ENCODE measurements at places on chromosomes 5 and 9. TPM values are rescaled to one million over a fixed set of nuclear protein-coding genes. Genes with fewer than 3 reads are reported as not detected.

DNA sequence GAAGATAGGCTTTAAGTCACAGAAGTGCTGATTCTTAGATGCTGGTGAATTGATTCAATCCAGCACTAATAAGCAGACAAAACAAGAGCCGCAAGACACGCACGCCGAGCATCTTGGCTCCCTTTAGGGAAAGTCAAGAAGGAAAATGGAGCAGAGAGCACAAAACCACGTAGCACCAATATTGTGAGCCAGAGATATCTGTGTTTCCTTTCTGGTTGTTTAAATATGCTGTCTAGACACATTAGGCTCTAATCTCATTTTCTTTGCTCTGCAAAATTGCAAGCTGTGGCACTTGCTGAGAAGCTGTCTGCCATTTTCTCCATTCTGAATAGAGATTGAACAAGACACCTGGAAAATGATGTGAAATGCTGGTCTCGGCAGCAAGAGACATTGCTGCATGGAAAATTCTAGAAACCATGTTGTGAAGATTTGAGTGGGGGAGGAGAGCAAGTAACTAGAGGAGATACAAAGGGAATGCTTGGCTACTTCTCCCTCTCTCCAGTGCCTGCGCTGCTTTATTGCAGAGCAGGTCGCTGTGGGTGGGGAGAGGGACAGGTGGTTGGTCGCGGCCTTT is 336.3 kb downstream of the MED10 start:
- no peak for DNase-seq

DDX4 gene
- not detected for total RNA-seq

GRCh38 chr5:150639751-150640150 is 709 bp upstream of the SYNPO start:
- no peak for DNase-seq

PRDM9 gene
- not detected for total RNA-seq

- DNase-seq = peak; percentile 89
These were observed 423 bp downstream of the IPPK start for GRCh38 chr9:92669527-92669889.

DNA sequence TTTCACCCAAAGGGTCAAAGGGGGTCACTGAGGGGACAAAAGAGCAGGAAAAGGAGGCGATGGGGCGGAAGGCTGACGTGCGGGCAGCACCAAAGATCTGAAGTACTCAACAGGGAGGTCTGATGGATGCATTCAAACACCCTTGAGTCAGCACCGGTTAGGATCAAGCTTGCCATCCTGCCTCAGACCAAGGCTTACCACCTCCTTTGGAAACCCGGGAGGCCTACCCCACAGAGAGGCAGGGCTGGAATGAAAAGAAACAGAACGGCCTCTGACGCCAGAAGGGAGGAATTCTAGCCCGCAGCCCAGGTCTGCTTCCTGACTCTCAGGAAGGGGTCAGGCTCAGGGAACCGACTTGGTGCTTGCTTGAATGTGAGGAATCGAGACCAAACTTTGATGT is 125.6 kb downstream of the PAPPA start:
- no peak for DNase-seq

COX7C gene
- total RNA-seq = 110 TPM
